Tibial nerve (tissue), 4 donors: ENCODE measurements at places on chromosomes 16 and 17.

GRCh38 chr17:47305302-47305923 lies 18.3 kb upstream of the EFCAB13 start:
- DNase-seq, result no peak

DNA sequence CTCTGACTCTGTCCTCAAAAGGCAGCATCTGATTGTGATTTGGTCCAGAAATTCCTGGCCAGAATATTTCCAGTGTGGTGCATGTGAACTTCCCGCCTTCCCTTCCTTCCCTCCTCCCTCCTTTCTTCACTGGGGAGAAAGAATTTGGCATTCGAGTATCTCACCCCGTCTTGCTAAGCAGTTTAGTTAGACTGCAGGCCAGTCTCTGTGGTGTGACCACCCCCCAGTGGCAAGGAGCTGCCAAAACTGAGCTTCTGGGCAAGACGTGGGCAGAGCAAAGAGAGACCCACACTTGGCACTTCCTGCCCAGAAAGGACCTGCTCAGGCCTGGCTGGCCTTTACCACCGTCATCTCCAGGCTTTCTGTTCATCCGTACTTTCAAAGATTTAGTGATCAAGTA lies 36.4 kb downstream of the SNX20 start:
- DNase-seq, result peak; percentile 31

- peak; percentile 48 for DNase-seq
Measured at GRCh38 chr16:22189473-22190080, 16.5 kb upstream of the EEF2K start.

- no peak for DNase-seq
Measured at GRCh38 chr16:64437706-64438324, 684.0 kb downstream of the CDH11 start.

DNA sequence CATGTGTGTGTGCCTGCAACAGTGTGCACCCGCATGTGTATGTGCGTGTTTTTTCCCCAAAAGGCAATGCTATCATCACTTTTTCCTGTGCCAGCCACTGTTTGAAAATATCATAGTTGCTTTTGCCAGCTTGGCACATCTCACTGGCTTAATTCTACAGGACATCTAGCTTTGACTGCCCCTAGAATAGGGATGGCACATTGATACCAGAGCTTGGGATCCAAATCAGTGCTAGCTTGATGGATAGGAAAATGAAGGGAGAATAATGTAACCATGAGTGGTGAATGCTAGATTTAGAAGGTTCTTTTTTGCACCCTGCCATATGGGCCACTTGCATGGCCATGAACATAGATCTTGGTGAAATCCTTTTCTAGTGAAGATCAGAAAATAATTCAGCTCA lies 72.7 kb downstream of the HS3ST4 start:
- DNase-seq, result no peak

DNA sequence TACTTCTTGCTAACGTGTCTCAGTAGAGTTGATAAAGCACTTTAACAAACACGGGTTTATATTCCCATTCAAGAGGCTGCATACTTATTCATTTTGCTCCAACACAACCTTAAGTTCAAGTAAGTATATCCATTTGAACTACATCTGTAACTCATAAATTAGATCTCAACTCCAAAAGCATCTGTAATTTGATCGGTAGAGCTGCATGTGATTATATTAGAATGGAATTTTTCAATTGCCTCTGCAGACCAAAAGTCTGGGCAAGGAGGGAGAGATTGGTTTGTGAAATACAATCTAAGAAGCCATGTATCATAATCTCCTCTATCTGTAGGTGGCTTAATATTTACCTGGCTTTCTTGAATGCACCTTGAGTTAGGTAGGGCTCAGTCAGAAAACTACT lies 371.0 kb downstream of the RBFOX1 start:
- no peak for DNase-seq

DNA sequence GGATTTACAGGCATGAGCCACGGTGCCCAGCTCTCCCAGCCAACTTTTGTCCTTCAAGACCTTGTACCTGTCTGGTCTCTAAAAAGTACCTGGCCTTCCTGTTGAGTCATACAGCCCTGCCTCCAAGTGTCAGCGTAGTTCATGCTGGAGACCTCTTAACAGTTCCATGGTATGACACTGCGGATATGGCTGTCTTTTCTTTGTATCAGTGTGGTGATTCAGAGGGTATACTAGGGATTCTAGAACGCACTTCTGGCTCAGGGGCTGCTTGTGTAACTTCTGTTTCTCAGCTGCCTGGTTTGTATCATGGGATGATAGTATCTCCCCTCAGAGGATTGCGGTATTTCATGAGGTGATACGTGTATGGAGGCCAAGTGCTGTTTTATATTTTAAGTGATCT lies 2.0 kb upstream of the TMEM11 start:
- DNase-seq, result no peak

DNA sequence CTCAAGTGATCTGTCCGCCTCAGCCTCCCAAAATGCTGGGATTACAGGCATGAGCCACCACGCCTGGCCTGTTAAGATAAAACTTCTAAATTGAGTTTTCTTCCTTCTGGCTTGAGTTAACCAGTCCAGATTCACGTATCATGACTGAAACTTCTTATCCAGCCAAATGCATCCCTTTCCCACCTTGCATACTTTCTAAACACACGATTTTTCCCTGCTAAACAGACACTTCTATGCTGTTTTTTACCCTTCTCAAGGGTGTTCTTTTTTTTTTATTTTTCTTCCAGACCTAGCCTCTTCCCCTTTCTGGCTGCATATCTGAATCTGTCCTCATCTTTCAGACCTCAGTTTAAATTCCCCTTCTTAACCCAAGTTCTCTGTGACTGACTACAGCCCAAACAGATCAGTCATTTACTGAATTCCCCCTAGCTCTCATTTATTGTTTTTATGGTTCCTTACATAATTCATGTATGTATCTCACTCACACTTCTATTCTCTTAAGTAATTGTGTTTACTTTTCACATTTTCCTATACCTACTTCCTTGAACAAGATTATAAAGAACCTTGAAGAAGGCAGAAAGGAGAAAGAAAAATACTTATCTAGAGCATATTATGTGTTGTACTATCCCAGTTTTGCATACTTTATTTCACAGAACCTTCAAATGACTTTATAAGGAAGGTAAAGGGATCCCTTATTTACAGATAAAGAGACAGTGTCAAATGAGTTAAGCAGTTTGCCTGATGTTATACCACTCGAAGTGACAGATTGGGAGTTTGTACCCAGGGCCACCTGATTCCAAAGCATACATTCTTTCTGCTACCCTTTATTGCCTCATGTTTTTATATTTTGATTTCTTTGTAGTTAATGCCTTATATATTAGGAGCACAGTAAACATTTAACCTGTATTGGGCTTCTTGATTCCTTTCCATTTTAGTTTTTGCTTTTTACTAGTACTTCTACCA lies 5.2 kb downstream of the EVI2B start:
- DNase-seq, result no peak

GRCh38 chr17:306536-307294 lies 45.9 kb downstream of the RPH3AL start:
- DNase-seq, result no peak

DNA sequence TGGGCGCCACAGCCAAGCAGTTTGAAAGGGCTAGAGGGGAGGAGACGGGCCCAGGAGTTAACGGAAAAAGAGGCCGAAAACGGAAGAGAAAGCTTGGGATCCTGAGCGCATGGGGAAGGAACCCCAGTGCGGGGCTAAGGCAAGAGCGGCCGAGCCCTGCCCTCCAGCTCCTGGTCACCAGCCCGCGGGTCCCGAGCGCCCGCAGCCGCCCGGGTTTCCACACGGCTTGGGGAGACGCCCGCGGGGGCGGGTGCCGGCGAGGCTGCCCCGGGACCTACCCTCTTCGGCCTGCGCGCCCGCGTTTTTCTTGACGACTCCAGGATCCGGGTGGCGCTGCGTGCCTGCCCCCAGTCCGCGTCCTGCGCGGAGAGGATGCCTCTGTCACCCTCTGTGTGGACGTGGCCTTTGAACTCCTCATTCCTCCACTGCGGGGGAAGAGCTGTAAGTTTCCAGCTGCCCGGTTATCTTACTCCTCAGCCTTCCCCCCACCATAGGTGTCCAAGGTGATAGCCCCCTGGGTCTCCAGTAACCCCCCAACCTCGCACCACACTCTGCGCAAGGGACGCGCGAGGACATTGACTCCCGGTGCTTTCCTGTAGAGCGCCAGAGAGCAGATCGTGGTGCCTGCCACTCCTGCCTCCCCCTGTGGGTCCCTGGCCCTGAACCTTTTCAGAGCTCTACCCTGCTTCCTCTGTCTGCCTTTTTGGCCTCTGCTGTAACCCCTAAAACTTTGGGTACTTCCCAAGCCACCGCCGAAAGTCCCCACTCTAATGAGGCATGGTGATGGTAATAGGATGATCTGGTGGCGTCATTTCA lies 1.7 kb upstream of the CDH11 start:
- peak; percentile 15 for DNase-seq

DNA sequence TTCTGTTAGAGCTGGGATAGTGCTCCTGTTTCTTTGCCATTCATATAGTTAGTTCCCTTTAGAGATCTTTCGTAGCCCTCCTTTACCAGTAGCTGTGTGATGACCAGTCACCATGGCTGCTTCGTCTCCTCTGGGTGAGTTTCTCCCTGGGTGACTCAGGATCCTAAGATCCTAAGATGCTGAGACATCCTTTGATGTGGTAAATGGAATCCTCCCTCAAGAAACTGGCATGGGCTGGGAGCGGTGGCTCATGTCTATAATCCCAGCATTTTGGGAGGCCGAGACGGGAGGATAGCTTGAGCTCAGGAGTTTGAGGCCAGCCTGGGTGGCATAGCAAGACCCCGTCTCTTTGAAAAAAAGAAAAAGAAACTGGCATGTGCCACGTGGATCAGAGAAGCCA lies 5.9 kb downstream of the PHAF1 start:
- DNase-seq, result no peak

DNA sequence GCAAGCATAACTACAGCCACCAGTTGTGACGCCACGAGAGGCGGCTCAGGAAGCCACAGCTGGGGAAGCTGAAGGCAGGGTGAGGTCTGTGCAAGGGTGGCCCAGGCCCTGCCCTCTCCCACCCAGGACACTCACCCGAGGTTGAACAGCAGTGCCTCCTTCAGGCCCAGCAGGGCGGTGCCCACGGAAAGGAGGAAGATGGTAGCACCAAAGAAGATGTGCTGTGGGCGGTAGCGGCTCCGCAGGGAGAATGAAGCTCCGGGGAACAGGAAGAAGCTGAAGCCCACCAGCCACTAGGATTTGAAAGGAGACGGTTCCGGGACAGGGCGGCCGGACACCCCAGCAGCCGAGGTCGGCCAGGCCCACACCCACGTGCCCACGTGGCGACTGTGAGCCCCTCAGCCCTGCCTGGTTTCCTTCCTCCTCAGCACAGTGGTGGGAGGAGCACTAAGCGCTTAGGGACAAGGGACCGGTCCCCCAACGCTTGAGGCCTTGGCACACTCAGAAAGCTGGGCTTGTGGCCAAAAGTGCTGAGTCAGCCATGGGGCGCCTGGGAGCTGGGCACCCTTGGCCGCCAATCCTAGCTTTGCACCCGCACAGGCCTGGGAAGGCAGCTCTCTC lies 11.0 kb downstream of the CYB561 start:
- DNase-seq, result no peak

- no peak for DNase-seq
Measured at GRCh38 chr16:78535098-78535497, 435.6 kb downstream of the WWOX start.

DNA sequence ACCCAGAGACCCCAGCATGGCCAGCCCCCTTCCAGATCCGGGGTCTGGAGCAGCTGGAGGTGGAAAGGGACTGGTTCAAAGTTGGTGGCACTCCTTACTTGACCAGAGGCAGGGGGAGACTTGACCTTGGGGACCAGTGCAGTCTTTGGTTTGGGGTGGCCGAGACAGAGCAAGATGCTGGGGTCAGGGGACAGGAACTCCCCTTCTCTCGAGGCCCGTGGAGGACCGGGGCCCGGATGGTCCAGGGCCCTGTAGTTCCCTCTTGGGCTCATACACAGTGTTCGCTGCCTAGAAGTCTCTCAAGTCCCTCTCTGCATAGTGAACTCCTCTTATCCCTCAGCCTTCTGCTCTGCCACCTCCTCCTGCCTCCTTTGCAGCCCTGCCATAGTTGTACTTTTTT lies 601 bp upstream of the PRSS33 start:
- no peak for DNase-seq

- no peak for DNase-seq
Measured at GRCh38 chr17:31072186-31072585, 22.6 kb upstream of the NF1 start.

DNA sequence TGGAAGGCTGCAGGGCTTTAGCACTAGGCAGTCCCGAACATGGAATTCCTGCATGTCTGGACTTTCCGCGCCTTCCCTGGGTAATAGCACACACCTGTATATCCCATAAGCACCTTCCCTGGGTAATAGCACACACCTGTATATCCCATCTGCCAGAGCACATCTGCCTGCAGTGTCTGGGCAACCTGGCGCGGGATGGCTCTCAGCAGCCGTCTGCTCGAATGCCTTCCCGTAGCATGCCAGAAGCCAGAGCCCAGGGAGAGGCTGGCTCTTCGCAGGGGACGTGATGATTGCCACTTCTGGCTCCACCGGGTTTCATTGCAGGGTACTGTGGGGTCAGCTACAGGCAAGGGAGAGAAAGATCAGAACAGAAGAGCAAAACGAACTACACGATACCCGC lies 21.3 kb downstream of the MBTPS1 start:
- DNase-seq, result no peak

DNA sequence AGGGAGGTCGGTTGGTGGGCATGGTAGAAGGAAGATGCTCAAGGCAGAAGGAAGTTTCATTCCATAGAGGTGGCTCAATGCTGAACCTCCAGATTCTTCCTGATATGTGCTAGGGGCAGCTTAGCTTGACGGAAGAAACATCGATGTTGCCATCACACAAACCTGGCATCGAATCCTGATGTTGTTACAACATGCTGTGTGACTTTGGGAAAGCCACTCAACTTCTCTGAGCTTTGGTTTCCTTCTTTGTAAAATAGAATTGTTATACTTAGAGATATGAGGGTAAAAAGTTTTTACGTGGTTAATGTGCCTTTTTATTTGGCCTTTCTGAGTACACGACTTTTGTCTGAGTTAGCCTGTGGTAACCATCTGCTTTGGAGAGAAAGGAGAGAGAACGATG lies 287.9 kb downstream of the SHISA9 start:
- DNase-seq, result no peak

DNA sequence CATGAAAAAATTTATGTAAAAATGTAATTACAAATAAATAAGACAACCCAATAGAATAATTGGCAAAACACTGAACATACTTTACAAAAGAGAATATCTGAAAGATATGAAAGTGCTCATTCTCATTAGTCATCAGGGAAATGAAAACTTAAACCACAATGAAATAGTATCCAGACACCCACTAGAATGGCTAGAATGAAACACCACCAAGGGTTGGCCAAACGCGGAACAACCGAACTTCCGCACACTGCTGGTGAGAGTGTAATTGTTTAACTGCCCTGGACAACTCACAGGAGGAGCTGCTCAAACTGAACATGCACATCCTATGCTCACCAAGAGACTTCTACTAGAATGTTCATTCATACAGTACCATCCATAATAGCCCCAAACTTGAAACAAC lies 5.8 kb upstream of the ZDHHC7 start:
- DNase-seq, result no peak

GRCh38 chr16:30371248-30371816 lies 1.0 kb upstream of the TBC1D10B start:
- DNase-seq, result no peak
